ENCODE measurements at places on chromosomes 5 and 9. TPM values are rescaled to one million over a fixed set of nuclear protein-coding genes. Genes with fewer than 3 reads are reported as not detected.

SMIM32 gene
- total RNA-seq = not detected

GFI1B gene
- total RNA-seq = 0.30 TPM

PCDHB2 gene
- 2.1 TPM for total RNA-seq

DNA sequence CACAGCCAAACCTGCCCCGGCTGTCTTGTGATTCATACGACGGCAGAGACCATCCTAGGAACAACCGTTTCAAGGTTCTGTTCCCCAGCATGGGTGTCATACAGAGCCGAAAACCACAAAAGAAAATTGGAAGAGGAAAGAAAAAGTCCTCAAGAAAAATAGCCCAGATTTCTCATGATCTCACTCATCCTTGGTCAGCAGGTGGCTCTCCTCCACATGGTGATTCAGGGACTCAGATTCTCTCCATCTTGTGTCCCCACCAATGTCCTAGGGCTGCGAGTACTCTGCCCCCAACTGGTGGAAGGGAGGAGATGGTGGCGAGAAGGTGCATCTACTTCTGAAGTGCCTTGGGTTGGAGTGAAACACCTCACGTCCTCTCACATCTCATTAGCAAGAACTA, 25.6 kb downstream of the PDZD2 start:
- DNase-seq = peak; percentile 63

DIPK1B gene
- total RNA-seq = 1.5 TPM

DNA sequence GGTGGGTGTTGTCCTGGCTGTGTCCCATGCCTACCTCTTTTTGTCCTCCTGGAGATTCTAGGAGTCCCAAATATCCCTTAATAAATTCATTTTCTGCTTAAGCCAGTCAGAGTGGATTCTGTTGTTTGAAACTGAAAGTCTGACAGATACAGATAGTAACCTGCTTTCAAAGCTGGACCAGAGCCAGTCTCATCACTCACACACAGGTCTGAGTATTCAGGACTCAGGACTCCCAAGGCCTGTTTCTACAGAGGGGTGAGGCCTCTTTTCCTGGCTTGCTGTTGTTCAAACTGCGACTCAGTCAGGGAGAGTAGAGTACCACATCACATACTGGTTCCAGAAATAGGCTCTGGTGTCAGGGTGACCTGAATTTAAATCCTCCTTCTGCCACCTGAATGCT, 190.1 kb downstream of the PAX5 start:
- DNase-seq = no peak

DNA sequence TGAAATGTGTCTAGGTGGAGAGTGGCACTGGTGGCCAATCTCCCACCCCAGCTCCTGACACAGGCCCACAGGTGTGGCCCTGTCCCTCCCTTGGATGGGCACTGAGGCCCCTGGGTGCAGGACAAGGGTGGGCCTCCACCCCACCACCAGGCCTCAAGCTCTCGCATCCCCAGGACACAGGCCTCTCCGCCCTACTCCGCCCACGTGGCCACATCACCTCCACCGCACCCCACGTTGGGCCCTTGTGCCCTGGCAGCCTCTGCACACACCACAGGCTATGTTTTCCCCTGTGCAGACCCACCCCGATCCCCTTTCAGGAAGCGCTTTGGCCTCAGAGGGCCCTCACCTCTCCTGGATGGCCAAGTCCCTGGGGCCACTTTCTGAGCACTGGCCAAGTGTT, 54.7 kb downstream of the SECISBP2 start:
- DNase-seq = no peak

- DNase-seq = peak; percentile 74
Observed at GRCh38 chr5:174159327-174160114, 114.0 kb downstream of the NSG2 start.

DNA sequence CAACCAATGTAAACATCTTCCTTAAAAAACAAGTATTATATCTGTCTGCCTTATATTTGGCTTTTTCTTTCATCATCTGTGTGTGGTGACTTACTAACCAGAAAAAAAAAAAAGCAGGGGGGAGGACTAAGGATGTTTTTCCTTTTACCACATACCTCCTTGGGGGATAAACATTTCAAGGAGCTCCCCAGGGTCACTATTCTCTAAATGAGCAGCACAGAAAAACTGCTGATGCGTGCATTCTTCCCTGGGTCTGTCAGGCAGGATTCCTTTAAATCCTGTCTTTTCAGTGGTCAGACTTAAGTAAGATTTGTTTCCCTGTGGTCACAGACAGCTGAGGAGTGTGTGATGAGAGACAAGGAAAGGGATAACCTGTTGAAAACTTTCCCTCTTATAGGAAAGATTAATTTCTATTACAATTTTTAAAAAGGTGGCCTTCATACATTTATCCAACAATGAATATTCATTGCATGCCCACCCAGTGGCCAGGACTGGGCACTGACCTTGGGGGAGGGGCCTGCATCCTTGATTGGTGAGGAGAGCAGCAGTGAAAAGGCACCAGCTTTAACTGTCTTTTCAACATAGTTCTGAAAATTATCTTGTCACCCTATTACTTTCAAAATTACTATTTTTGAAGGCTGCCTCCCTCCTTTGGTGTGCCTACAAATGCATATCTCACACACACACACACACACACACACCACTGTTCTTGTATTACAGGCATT, 123.1 kb downstream of the TLE4 start:
- DNase-seq = peak; percentile 88

GRCh38 chr5:51286046-51286445, 97.2 kb upstream of the ISL1 start:
- DNase-seq = no peak

GRCh38 chr5:134563962-134564361, 38.5 kb downstream of the JADE2 start:
- DNase-seq = no peak

DNA sequence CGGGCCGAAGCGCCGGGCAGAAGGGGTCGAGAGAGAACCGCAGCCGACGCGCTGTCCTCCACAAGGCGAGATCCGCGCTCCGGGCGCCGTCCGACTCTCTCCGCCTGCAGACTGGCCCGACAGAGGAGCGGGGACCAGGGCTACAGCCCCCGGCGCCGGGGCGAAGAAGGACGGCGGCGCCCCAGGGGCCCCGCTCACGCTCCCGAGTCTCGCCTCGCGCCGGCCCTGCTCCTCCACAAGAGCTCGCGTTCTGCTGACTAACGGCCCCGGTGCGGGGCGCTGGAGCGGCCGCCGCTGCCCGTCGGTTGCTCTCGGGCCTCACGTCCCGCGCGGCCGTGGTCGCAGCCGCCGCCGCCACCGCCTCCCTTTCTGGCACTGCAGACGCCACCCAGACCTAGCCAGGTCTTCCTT, 338 bp downstream of the ABHD17B start:
- DNase-seq = no peak

TMEM174 gene
- not detected for total RNA-seq

DNA sequence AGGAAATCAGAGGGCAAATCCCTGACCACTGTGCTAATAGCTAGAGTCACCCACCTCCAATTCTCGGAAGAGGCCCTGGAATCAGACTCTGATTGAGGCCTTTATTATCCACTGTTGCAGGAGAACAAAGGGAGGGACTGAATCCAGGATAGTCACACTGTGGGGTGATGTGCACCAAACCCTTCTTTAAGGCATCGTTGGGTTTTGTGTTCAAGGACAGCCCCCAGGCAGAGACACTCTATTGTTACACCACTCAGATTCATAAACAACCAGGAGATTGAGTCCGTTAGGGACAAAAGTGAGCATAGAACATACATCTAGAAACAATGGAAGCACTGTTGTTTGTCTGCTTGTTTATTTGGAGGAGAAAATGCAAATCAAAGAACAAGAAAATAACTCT, 124.6 kb upstream of the TBCA start:
- DNase-seq = no peak

- DNase-seq = no peak
Observed at GRCh38 chr5:36766981-36767380, 109.6 kb upstream of the NIPBL start.

GRCh38 chr5:61322738-61323725, 9.0 kb upstream of the ZSWIM6 start:
- DNase-seq = peak; percentile 63

SPINK4 gene
- total RNA-seq = not detected

DNAJC18 gene
- 12.1 TPM for total RNA-seq

DNA sequence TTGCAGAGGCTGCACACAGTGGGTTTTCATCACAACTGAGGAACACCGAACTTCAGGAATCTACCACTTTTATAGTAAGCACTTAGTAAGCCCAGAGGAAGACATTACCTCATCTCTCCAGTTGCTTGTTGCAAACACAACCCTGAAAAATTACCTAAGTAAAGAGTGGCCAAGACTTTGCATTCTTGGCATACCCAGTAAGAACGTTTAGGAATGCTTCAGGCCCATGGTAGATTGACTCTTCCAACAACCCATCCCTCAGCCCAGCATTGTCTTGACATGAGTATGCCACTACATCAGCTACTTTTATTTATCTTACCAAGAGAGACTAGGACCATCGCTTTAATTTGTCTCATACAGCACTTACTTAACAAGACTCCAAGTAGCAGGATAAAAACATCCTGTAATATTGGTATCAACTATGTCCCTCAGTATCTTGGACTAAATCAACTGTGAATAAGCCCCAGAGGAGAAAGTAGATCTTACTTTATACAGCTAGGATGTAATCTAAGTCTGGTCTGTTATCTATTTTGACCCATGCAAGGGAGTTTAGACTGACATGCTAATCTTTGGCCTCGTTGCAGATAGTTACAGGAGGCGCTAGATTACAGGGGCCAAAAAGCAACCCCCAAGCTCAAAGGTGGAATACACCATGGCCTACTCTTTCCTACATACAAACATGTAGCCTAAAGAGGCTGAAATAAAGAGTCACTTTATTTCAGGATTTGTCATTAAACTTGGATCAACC, 114.9 kb downstream of the INVS start:
- peak; percentile 60 for DNase-seq

- peak; percentile 75 for DNase-seq
Observed at GRCh38 chr9:33287087-33287490, 3.2 kb upstream of the NFX1 start.

DNA sequence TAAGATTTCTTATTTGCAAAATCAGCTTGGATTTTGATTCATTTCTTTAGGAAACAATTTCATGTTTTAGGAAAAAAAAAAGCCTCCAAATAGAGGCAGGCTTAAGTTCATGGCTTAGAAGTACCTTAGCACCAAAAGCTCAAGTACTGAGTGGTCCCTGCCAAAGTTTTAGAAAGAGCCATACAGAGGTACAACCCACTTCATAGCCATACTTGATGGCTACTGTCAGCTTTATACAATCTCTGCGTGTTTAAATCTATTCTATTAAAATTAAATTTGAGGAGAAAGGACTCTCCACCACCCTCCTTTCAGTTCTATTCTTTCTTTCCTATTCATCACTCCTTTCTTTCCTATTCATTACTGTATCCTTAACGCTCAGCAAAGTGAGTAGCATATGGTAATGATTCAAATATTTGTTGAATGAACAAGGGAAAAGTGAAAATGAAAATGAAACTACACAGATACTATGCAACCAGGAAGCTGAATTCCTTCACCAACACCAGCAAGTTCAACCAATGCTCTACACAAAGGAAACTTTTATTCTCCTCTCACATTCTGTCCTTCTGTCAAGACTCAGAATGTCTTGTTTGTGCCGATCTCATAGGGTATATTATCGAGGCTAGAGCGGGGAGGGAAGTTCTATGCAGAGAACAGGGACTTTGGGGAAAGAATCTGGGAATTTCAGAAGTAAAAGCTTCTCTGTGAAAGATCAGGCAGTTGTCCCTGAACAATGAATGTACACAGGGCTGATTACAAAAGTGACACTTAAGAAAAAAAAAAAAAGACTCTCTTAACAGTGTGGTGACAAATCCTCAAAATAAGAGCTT, 138.6 kb upstream of the SPEF2 start:
- peak; percentile 78 for DNase-seq

ADAMTSL1 gene
- total RNA-seq = 4.2 TPM

DNA sequence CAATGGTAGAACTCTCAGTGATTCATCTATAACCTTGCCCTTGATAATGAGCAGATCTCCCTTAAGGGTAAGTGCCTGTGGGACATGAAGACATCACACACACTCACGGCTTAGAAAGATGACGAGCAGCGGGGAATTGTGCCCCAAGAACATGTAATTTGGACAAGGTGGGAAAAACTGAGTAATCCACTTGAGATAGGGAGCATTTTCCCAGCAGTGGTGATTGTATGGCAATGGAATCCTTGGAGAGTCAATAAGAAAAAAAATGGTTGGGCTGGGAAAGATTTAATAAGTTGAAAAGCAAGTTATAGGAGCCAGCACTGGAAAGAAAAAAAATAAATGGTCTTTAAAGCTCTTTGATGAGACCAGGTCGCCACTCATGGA, 193.1 kb downstream of the GLIS3 start:
- peak; percentile 85 for DNase-seq

- DNase-seq = peak; percentile 47
Observed at GRCh38 chr5:58455066-58455465, 4.8 kb downstream of the PLK2 start.

DNA sequence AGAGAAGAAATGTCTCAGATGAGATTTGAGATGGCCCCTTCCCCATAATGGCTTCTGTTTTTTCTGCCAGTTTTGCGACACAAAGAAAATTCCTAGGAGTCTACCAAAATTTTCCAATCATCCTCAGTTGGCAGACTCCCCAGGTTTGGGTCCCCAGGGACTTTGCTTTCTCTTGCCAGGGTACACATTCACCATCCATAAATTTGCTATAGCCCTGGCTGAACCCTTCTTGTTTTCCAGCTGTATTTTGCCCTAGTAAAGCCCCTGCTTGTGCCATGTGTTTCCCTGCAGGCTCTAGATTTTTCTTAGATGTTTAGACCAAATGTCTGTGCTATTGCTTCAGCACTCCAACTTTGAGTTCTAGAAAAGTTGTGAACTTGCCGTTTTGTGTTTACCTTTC, 283.2 kb downstream of the ANXA1 start:
- no peak for DNase-seq

GRCh38 chr9:119839888-119840287, 470.7 kb upstream of the BRINP1 start:
- DNase-seq = no peak
